ENCODE measurements at places on chromosomes 1 and 21. TPM values are rescaled to one million over a fixed set of nuclear protein-coding genes. Genes with fewer than 3 reads are reported as not detected.

- no peak for DNase-seq
Measured at GRCh38 chr1:201760516-201760915, 68.4 kb upstream of the IPO9 start.

GRCh38 chr1:225937048-225937968 lies 3.7 kb downstream of the LEFTY2 start:
- DNase-seq: no peak

GRCh38 chr1:238005116-238005515 lies 114.4 kb upstream of the ZP4 start:
- DNase-seq: no peak

- DNase-seq: no peak
Measured at GRCh38 chr1:226644541-226645176, 94.4 kb downstream of the ITPKB start.

GRCh38 chr1:222167896-222168295 lies 380.0 kb downstream of the HHIPL2 start:
- DNase-seq: no peak

GRCh38 chr1:29527314-29528004 lies 291.1 kb downstream of the PTPRU start:
- no peak for DNase-seq

DNA sequence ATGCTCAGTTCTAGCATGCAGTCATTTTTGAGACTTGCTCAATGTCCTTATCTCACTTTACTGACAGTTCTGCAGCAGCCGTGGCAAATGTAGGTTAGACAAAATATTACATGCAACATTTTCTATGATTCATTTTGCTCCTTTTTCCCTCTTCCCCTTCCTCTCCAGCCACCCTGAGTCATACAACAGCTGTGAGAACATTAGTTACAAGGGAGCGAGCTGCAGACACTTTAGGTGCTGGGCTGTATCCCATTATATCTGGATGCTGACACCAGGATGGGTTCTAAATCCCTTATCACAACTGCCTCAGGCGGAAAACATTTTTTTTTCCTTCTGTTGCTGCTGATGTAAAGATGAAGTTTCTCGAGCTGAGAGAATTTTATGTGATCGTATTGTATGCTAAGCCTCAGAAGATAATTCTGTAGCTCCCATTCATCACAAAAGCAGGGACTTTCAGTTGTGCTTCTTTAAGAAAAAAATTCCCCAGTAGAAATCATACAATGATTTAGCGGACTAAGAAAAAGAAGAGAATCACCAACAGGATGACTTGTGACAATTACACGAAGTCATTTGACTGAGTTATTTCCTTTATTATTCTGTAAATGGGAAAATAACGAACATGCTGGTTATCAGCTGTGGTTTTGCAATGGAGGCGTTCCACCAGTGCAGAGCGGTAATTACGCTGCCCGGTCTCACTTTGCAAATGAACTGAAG lies 345.0 kb downstream of the DISC1 start:
- no peak for DNase-seq

DNA sequence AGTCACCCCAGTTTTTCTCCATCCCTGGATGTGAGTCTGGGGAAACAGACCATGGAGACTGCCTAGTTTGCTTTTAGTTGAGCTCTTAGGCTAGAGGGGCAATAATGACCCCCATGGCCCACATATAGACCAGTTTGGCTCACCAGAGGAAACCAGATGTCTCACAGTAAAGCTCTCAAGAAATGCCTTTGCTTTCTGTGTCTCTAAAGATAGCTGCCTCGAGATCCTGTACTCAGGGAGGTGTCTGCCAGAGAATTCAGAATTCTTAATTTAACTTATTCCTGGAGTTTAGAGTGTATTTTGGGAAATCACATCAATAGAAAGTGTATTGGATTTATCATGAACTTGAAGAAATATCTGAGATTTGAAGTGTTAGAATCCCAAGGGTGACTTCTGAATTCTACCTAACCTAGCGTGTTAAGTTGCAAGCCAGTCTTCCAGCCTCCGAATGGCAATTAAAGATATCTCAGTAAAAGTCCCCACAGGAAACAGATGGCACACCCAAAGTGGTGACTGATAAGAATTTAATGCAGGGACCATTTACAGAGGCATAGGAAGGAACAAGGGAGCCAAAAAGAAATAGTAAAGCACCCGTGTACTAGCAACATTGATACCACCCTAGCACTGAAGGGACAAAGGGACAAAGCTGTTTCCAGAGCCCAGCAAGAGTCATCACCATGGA lies 37.1 kb downstream of the STYXL2 start:
- no peak for DNase-seq

DNA sequence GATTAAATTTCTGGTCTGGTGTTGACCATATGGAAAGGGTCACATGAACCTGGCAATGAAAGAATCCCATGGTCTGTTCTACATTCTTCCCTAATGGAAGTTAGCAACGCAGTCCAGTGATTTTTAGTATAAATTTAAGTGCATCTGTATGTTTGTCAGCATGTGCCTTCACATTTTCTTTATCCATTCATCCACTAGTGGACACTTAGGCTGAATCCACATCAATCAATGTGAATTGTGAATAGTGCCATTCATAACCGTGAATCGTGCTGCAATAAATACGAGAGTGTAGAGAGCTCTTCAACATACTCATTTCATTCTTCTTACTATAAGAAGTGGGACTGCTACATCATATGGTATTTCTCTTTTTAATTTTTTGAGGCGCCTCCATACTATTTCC lies 12.7 kb upstream of the IFI16 start:
- DNase-seq: no peak

DNA sequence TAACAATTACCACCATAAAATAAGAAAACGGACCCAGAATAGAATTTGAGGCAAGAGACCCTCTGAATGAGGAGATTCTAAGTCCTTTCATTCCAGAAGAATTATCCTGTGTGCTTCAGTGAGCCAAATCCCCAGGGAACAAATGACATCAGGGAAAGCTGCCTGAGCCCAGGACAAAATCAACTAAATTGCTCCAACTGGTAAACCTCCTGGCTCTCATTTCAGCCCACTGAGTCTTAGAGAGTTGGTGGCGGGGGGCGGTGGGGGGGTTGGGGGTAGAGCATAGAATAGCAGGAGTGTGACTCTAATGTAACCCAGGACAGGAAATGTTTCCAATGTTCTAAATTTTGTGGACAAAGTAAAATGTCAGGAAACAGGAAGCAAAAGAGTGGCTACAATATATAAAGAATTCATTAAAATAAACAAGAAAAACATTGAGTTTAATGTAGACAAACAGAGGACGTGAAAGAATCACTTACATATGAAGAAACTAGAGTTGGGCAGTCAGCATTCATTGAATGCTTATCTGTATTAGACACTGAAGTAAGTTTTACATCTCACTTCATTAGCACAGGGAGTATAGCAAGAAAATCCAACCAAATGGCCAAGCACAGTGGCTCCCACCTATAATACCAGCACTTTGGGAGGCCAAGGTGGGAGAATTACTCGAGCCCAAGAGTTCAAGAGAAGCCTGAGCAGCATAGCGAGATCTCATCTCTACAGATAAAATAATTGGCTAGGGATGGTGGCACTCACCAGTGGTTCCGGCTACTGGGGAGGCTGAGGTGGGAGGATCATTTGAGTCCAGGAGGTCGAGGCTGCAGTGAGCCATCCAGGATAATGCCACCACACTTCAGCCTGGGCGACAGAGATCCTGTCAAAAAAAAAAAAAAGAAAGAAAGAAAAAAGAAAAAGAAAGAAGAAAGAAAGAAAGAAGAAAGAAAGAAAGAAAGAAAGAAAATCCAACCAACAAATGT lies 75.1 kb downstream of the DHRS3 start:
- DNase-seq: no peak

- no peak for DNase-seq
Measured at GRCh38 chr1:12608311-12608957, 9.6 kb downstream of the DHRS3 start.

Gene RGS5
- 9.5 TPM for polyA plus RNA-seq

DNA sequence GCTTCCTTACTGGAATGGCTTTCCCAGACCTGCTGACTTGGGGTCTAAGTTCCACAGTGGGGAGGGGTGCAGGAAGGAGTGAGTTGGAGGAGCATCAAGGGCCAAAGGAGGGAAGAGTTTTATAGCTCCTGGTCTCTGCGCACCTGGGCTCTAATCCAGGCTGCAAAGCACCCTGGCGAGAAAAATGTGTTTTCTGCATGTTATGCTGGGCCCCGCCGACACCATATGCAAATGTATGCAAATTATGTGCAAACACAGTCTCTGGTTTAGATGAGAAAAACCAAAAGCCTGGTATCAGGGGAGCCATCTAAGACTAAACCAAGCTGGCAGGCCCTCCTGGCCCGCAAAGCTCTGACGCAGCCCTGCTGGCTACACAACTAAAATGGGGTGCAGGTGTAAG lies 95.0 kb downstream of the VWA5B1 start:
- no peak for DNase-seq

DNA sequence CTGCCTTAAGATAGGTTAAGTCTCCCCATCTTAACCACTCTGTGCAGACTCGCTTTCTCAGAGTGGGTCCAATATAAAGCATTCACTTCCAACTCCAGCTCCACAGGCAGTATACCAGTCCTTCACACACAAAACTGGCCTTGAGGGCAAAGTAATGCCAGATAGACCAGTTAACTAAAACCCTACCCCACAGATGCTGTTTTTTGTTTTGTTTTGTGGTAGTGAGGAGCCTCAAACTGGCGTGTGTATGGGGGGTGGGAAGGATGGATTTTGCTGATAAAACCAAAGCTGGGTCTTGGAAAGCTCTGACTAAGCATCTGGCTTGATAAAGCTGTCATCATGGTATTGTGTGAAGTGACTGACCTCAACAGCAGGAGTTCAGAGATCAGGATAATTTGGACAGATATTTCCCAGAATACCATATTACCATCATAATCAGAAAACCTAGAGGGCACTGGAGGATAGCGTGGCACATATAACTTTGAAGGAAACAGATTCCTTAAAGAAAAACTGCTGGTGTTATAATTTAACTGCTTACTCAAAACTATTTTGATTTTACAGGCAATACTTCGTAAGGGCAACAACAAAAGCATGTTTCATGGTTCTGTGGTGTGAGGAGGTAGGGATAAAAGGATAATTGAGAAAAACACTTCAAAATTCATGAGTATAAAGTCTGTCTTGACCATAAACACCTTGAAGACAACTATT lies 29.6 kb upstream of the CPLANE2 start:
- DNase-seq: no peak

- DNase-seq: no peak
Measured at GRCh38 chr1:224095339-224095738, 18.6 kb upstream of the FBXO28 start.

GRCh38 chr1:154944401-154945159 lies 8.1 kb upstream of the PMVK start:
- no peak for DNase-seq

DNA sequence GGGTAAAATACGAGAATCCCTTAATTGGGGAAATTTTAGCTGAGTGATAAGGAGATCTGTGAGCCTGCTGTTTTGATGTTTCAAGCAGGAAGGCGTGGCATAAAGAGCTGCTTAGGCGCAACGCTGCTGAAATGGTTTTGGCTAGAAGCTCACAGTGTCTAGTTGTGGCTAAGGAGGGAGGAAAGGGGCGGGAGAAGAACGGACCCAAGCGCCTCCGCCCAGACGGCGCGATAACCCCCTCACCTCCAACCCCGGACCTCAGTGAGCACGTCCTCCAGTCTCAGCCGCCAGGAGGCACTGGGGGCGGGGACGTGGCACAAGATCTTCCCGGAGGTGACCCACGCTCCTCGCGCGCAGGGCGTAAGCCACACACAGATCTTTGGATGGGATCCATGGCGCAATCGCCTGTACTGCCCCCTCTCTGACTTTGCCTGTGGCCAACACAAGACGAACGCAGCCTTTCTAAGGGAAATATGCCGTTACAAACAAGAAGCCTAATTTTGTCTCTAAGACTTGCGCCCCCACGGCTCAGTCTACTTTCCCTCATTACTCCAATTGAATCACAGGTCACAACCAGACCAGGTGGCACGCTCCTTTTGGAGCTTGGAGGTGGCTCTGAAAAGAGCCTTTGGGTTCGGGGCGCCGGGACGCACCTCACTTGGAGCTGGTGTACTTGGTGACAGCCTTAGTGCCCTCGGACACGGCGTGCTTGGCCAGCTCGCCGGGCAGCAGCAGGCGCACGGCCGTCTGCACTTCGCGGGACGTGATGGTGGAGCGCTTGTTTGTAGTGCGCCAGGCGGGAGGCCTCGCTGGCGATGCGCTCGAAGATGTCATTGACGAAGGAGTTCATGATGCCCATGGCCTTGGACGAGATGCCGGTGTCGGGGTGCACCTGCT lies 23.4 kb upstream of the RNF187 start:
- no peak for DNase-seq

Gene HPDL
- polyA plus RNA-seq: 3.0 TPM

DNA sequence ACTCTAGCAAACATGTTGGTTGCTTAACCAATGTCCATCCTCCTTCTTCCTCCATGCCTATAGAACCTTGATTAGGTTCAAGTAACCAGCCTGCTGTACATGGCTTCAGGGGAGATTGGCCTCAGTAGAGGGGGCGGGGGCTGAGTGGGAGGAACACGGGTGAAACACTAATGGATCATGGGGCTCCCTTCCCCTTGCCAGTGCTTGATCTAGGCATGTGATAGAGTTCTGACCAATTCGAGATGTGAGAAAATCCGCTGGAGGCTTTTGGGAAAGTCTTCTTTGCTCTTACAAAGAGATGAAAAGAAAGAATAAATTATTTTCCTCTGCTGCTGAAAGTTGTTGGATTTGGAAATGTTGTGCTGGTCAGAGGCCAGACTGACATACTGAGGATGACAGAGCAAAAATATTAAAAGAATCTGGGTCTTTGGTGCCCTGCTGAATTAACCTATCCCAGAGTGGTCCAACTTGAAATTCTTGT lies 5.2 kb upstream of the OTUD7B start:
- no peak for DNase-seq

DNA sequence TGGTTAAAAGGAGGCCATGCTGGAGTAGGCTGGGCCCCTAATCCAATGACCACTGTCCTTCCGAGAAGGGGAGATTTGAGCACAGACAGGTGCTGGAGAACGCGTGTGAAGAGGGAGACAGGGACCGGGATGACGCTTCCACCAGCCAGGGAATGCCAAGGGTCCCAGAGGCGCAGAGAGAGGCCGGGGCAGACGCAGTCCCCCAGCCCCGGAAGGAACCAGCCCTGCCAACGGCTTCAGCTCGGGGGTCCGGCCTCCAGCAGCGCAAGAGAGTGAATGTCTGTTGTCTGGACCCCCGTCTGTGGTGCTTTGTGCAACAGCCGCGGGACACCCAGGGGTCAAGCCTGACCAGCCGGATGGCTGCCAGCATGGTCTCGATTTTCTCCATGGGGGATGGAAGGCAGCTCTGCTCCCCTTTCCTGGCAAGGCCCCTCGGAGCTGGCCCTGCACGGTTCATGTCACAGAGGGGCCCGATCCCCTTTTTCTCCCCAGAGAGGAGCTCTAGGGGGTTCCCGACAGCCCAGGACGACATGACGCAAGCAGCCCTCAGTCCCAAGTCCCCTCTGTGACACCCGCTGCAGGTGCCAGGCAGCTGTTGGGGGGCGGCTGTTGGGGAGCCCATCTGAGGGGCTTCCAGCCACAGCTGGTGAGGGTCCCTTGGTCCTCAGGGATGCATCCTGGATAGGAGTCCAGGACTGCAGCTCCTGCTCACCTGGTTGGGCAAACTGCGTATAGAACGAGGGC lies 73.5 kb downstream of the SIK1 start:
- DNase-seq: no peak

Gene SPRR2A
- not detected for polyA plus RNA-seq

All from renal cortex interstitium (tissue), 15 donors.